ENCODE measurements at places on chromosomes 16 and 17. TPM values are rescaled to one million over a fixed set of nuclear protein-coding genes. Genes with fewer than 3 reads are reported as not detected.
A peak's percentile ranks its signal among the peaks of the same experiment; 100 is the strongest.

- DNase-seq = no peak
Measured at GRCh38 chr17:28331891-28332420, 3.3 kb downstream of the IFT20 start.

GRCh38 chr16:72752004-72752695, 295.8 kb downstream of the ZFHX3 start:
- DNase-seq = no peak

The SGCA gene
- not detected for total RNA-seq

GRCh38 chr17:57236686-57237299, 19.5 kb upstream of the MSI2 start:
- no peak for DNase-seq

DNA sequence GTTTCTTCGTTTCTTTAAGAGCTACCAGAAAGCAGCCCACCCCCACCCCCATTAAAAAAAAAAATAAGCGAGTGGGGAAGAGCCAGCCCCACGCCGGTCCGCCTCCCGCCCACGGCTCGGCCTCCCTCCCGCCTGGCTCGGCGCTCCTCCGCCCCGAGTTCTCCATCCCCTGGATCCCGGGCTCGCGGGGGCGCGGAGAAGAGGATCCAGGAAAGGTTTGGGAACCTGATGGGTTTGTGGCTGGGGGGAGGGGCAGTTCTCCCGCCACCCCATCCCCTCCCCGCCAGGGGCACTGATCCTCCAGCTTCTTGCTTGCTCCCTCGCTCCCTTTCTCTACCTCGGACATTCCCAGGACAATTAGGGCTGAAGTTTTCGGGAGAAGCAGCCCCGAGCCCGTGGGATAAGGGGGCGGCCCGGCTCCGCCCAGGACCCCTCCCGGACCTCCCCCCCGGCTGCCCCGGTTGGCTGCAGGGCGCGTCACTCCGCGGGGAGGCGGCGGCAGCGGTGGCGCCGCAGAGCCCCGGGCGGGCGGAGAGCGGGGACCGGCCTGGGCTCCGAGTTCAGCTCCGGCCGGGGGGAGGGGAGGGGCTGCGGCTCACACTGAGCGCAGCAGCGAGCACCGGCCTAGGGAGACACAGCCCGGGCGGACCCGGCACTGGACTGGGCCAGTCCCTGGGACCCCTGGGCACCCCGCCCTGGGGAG, 1.0 kb upstream of the SALL1 start:
- DNase-seq = no peak

The GPR139 gene
- total RNA-seq = not detected

DNA sequence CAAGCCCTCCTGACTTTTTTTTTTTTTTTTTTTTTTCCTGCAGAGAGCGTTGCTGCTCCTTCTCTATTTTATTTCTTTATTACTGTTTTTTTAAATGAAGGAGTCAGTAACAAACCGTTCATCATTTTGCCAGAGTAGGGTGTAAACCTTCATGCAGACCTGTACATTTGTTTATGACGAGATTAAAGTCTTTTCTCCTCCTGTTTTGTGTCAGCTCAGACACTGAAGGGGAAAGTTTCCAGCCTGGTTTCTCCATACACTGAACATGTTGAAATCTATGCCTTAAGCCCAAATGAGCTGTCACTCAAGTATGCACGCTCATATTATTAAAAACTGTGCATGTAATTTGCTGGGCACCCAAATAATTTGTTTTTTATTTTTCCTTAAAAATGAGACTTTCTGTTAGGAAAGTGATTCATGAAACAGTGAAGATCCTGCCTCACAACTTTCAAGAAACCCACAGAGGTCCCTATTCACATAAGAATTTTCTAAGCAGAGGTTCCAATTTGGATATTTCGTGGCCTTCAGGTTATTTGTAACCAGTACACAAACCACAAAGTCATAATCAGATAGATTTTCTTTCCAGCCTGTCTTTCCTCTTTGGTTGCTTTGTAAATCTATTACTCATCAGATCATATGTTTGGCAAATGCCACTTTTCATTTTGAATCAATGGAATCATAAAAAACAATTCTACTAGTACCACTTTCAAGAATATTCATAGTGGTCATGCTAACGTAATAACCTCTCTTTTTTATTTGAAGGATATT, 700.3 kb downstream of the MAF start:
- no peak for DNase-seq

- DNase-seq = no peak
Measured at GRCh38 chr16:71853413-71853812, 7.6 kb downstream of the ATXN1L start.

The CDRT15L2 gene
- total RNA-seq = not detected

The TRAPPC1 gene
- 67.5 TPM for total RNA-seq

DNA sequence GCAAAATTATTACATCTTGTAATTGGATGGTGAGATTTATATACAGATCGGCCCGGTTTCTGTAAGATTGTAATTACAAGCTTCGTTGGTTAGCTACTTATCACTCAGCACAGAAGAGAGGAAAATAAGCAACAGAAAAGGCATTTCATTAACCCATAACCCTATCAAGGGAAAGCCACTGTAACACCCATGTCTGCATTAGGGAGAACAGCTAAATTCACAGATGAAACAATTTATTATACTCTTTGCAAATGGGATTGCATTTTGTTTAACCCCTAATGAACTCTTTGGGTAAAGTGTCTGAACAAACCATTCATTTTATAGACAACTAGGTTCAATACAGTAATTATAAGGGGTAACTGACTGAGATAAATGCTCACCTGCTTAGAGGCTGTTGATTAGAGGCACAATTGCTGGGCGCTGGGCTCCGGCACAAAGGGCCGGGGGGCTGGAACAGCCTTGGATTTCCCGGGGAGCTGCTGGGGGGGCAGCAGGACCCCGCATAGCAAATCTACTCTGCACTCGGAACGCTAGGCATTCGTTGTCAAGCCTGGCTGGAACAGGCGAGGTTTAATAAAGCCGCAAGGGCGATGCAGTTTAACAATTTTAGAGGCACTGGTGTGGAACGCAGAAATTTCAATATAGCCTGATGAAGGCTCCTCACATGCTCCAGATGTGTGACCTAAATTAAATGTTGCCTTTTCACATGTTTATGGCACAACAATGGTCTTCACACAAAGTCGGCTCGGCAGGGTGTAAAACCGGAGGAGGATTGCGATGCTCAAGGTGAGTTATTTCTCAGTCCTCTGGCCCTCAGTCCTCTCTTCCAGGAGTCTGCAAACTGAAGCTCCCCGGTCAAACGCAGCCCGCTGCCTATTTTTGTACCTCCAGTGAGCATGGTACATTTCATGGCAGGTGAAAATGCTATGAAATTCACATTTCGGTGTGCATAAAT, 134.0 kb upstream of the IRX6 start:
- no peak for DNase-seq

- DNase-seq = no peak
Measured at GRCh38 chr17:40607641-40608040, 40.0 kb downstream of the SMARCE1 start.

The TP53TG3F gene
- not detected for total RNA-seq

DNA sequence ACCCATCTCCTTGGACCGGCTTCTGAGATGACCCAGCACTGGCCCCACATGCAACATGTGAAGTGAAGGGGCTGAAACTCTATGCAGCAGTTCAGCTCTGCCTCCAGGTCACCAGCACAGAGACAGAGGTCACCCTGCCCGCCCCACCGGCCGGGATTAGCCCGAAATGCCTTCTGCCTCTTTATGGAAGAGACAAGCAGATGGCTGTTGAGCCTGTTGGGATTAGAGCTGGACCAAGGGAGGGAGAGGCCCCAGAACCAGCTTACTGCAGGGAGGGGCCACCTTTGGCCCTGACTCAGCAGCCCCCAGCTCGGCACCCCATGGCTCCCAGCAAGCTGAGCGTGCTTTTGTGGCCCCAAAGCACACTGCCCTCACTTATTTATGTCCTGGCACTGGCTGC, 5.7 kb downstream of the AIPL1 start:
- no peak for DNase-seq

- DNase-seq = no peak
Measured at GRCh38 chr17:43901861-43902589, 5.3 kb downstream of the MPP2 start.

- peak; percentile 28 for DNase-seq
Measured at GRCh38 chr16:30876867-30877266, 17.0 kb downstream of the BCL7C start.

DNA sequence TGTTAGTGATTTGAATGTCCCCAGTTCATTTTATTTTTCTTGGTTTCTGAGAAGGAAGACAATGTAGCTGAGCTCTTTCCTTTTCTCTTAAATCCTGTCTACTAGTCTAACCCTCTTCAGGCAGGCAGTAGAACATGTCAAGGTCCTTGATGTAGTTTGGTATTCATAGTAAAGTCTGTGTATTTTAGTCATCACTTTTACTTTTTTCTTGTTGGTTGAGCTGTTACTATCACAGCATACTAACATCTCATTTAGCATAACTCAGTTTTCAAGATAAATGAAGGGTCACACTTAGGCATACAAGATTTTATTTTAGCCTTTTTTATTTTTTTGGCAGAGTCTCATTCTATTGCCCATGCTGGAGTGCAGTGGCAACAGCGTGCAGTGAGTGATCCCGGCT, 70.5 kb downstream of the KPNA2 start:
- DNase-seq = no peak

DNA sequence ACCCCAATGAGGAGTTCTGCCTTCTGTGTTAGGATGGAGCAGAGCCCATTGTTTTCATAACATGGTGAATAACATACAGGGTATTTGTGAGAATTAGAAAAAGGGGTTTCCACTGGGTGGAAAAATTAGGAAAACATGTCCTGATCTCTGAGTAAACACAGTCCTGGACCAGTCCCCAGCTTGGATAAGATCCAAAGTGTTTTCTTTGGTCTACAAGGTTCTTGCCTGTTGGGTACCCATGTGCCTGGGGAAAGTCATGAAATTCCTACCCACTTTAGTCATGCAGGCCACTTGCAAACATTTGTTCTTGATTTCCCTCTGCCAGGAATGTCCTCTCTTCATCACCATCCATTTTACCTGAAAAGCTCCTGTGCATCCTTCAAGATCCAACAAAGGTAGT, 164.8 kb upstream of the DYNLRB2 start:
- DNase-seq = no peak

The VPS35 gene
- total RNA-seq = 167 TPM

DNA sequence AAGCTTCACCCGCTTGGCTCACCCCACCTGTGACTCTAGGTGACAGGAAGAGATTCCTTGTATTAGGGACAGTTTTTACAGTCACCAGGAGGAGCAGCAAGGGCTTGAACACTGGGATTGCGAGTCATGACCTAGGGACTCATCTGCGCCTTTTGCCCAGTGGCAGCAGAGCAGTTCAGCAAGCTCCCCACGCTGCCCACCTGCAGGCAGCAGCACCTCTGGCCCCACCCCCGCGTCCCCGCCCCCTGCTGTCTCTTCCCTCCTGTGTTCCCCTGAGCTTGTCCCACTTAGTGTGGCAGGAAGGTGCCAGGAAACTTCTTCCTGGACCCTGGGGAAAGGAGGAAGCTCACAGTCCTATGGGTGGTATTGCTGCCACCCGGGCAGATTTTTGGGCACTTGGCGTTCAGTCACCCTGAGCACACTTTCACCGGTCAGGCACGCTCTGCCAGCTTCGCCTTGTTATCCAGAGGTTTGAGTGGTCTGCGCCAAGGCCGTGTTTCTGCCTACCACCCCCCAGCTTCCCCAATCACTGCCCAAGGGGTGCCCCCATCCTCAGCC, 8.7 kb downstream of the MMP15 start:
- DNase-seq = no peak

The UTS2R gene
- not detected for total RNA-seq

DNA sequence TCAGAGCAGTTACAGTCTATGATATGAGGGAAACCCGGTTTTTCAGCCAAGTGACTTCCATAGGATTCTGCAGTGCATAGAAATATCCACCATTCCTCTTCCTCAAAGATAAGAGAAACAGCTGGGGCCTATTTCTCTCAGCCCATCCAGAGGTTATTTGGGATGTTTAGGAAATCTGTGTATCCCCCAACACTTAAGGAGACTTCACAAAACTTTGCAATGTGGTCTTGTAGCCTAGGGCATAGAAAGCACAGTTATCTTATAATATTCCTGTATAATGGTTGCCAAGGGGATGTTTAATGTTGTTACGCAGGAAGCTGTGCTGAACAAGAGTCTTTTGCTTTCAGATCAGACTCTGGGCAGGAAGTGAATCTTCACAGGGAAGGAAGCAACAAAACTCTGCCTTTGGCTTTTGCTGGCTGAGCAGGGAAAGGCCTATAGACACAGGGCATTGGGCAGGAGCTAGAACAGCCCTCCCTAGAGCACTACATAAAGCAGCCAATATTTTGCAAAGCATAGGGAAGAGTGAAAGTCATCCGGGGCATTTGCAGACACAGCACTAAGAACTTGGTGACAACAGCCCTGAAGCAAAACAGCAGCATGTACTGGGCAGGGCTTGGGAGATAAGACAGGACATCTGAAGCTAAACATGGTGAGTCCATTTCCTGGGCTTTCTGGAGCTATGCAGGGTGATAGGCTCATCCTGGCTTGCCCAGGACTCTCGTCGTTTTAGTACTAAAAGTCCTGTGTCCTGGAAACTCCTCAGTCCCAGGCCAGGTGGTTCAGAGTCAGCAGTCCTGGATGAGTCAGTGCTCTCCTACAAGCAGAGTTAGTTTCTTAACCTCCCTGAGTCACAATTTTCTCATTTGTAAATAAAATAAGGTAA, 18.7 kb upstream of the BEAN1 start:
- peak; percentile 92 for DNase-seq

DNA sequence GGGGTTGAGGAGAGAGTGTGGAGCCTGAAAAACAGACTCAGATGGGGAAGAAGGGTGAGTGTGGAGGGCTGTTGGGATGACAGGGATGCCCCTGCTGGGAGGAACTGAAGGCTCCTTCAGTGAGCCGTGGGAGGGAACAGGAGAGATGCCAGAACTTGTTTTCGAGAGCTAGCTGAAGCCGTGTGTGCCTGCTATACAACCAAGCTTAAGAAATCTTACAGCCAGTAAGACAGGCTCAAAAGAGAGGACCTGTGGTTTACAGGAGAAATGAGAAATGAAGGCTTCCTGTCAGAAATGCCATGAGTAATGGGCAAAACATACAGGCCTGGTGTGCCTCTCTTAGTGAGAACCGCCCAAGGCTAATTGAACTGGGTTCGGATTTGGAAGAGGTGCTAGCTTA, 99.6 kb downstream of the SPACA3 start:
- DNase-seq = no peak

DNA sequence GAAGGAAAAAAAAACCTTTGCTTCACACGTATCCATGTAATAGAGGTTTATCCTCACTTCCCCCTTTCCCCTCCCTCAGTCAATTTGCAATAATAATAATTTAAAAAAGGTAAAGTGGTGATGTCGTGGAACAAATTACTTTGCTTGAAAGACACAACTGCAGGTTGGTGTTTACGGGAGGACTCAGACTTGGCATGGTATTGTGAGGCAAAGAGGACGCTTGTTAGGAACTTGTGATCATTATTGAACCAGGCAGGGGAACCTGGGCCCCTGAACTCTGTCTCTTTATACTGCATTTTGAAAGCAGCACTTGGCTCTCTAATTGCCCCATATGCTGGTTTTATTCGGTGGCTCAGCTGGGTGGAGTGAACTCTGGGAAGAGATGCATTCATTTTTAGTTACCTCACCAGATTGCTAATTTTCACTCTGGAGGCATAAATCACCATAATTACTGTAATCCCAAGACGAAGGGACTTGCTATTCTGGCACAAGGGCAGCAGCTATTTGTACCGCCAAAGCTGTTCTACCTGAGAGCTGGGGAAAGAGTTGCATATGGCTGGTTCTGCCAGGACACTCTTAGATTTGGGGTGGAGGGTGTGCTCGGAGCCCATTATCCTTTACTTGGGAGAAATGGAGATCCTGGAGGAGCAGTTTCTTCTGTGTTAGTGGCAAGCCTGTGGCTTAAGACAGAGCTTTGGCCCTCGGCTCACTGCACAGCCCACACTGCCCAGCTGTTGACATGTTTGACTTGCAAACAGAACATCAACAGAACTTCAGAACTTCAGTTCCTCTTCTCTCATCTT, 5.7 kb upstream of the DHX8 start:
- DNase-seq = no peak

All from dermis blood vessel endothelial cell (primary cell).